ENCODE measurements at places on chromosomes 2 and 18. TPM values are rescaled to one million over a fixed set of nuclear protein-coding genes. Genes with fewer than 3 reads are reported as not detected.

C2orf66 gene
- total RNA-seq: 0.17 TPM

TM4SF20 gene
- total RNA-seq: not detected

LOXHD1 gene
- total RNA-seq: 0.26 TPM

CABYR gene
- total RNA-seq: 1.4 TPM

ZSWIM2 gene
- not detected for total RNA-seq

- no peaks in the 10 kb centered on the region for H3K36me3 ChIP-seq
- no peaks in the 10 kb centered on the region for H3K27me3 ChIP-seq
- H3K27ac ChIP-seq: no peak overlapping the region
- no peaks in the 10 kb centered on the region for H3K4me1 ChIP-seq
- no peak for DNase-seq
Measured at GRCh38 chr18:52979892-52980291, 639.9 kb downstream of the DCC start.

MAP3K19 gene
- not detected for total RNA-seq

KIAA2012 gene
- not detected for total RNA-seq

DNA sequence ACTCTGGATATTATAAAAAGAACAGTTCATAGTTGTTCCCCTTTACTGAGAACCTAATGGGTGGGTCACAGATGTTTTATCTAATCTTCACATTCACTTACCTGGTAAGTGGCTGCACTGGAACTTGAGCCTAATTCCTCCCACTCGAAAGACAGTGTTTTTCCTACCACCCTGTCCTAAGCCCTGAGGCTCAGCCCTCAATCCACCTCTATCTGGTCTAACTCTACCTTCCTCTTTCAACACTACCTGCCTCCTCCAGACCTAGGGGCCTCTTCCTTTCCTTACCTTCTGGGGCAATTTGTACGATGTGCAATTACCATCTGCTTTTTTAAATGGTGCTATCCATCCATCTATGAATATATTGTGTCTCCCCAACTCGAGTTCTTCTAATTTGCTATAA is 9.7 kb upstream of the KIF3C start:
- H3K36me3 ChIP-seq: no peaks in the 10 kb centered on the region
- H3K27me3 ChIP-seq: peaks cover 9% of the 10 kb centered on the region
- no peak overlapping the region for H3K4me3 ChIP-seq
- H3K27ac ChIP-seq: no peak overlapping the region
- peaks cover 18% of the 10 kb centered on the region for H3K4me1 ChIP-seq
- DNase-seq: no peak

- no peak overlapping the region for H3K27ac ChIP-seq
- peaks cover 4% of the 10 kb centered on the region for H3K4me1 ChIP-seq
- H3K36me3 ChIP-seq: no peaks in the 10 kb centered on the region
- H3K27me3 ChIP-seq: no peaks in the 10 kb centered on the region
- no peak for DNase-seq
Measured at GRCh38 chr2:190126798-190127197, 64.3 kb upstream of the MSTN start.

- H3K36me3 ChIP-seq: no peaks in the 10 kb centered on the region
- H3K4me1 ChIP-seq: no peaks in the 10 kb centered on the region
- no peak for DNase-seq
- no peak overlapping the region for H3K4me3 ChIP-seq
- no peak overlapping the region for H3K27ac ChIP-seq
Measured at GRCh38 chr2:151569167-151569566, 159.5 kb downstream of the RIF1 start.

Data from activated naive CD8-positive, alpha-beta T cell treated with anti-CD3 and anti-CD28 coated beads, Interleukin-2, amount 10 ng/mL, durations not matched to agents 7 days and 5 days (primary cell).